Breast epithelium (tissue), 4 donors: ENCODE measurements at places on chromosomes 7 and 10. TPM values are rescaled to one million over a fixed set of nuclear protein-coding genes. Genes with fewer than 3 reads are reported as not detected.

- no peak for DNase-seq
- H3K4me1 ChIP-seq = no peaks in the 10 kb centered on the region
- H3K27ac ChIP-seq = no peak overlapping the region
- H3K27me3 ChIP-seq = no peaks in the 10 kb centered on the region
- H3K36me3 ChIP-seq = no peaks in the 10 kb centered on the region
- H3K4me3 ChIP-seq = no peak overlapping the region
Measured at GRCh38 chr7:94249631-94250030, 145.1 kb upstream of the COL1A2 start.

DNA sequence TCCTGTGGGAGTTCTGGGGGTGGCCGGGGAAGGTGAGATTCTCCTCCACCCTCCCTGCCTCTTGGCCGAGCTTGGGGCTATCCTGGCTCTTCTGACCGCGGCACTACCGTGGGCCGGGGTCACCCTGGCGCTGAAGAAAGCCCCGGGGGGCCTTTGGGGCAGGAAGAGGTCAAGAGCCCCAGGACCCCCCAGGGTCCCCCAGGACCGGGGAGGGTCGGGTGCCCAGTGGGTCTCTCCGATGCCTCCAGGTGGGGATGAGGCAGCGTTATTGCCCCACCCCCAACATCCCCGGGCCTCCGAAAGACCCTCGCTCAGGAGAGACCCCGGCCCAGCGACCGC, 439 bp upstream of the KNDC1 start:
- H3K4me1 ChIP-seq = peaks cover 4% of the 10 kb centered on the region
- no peak for DNase-seq
- peaks cover 21% of the 10 kb centered on the region for H3K27me3 ChIP-seq
- H3K4me3 ChIP-seq = peak overlapping the region; percentile 80
- H3K36me3 ChIP-seq = no peaks in the 10 kb centered on the region

DNA sequence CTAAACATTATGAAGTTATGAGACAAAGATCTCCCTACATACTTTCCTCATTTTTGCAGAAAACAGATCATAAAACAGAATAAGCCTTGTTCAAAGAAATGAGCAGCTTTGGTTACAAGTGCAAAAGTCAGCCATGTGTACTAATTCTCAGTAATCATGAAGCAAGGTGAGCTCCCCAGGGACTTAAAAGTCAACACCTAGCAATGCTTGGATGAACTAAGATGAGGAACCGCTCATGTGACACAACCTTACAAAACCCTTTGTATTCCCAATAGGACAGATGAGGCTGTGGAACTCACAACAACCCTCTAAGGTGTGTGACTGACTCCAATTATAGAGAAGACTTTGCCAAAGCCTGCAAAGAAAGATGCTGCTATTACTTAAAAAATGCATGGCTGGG, 154.5 kb downstream of the SLC25A13 start:
- no peak for DNase-seq
- H3K36me3 ChIP-seq = no peaks in the 10 kb centered on the region
- H3K4me3 ChIP-seq = no peak overlapping the region
- no peaks in the 10 kb centered on the region for H3K4me1 ChIP-seq

GRCh38 chr10:22534849-22535604, 179.4 kb downstream of the PIP4K2A start:
- H3K4me3 ChIP-seq = no peak overlapping the region
- no peaks in the 10 kb centered on the region for H3K27me3 ChIP-seq
- H3K36me3 ChIP-seq = no peaks in the 10 kb centered on the region
- no peak overlapping the region for H3K27ac ChIP-seq
- no peak for DNase-seq

GRCh38 chr7:69177941-69178494, 420.3 kb upstream of the AUTS2 start:
- H3K27me3 ChIP-seq = no peaks in the 10 kb centered on the region
- no peak overlapping the region for H3K27ac ChIP-seq
- H3K4me3 ChIP-seq = no peak overlapping the region

GRCh38 chr10:84510121-84510520, 181.7 kb downstream of the CCSER2 start:
- no peaks in the 10 kb centered on the region for H3K36me3 ChIP-seq
- no peak overlapping the region for H3K27ac ChIP-seq
- no peaks in the 10 kb centered on the region for H3K4me1 ChIP-seq
- no peak for DNase-seq
- H3K27me3 ChIP-seq = no peaks in the 10 kb centered on the region

DNA sequence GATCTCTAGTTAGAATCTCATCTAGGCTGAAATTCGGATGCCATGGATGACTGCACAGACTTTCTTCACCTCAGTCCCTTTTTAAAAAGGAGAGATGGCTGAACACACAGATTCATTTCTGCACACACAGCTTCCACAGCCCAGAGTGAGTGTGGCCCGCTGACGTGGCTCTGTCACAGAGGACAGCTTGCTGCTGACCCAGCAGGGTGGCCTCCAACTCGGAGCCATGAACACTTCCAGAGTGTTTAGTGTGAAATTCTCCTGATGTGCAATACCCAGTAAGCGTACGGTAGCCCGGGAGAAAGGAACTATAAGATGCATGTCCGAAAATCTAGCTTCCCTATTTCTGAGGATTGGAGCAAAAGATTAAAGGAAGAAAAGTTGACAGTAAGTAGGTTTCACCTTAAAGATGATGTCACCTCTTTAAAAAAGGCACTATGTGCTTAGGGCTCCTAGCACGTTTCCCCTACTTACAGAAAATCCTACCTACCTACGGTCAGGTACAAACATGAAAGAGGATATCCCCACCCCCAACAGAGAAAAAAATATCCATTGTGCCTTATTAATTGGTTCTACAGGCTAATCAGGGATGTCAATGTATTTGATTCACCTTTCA, 162.2 kb downstream of the RAPGEF5 start:
- no peak for DNase-seq
- H3K27me3 ChIP-seq = no peaks in the 10 kb centered on the region
- H3K4me1 ChIP-seq = no peaks in the 10 kb centered on the region
- H3K27ac ChIP-seq = no peak overlapping the region

- no peaks in the 10 kb centered on the region for H3K27me3 ChIP-seq
- H3K4me1 ChIP-seq = no peaks in the 10 kb centered on the region
- no peaks in the 10 kb centered on the region for H3K36me3 ChIP-seq
- peak overlapping the region; percentile 82 for H3K27ac ChIP-seq
- no peak overlapping the region for H3K4me3 ChIP-seq
Measured at GRCh38 chr7:2444476-2444875, 31.7 kb downstream of the GRIFIN start.

DNA sequence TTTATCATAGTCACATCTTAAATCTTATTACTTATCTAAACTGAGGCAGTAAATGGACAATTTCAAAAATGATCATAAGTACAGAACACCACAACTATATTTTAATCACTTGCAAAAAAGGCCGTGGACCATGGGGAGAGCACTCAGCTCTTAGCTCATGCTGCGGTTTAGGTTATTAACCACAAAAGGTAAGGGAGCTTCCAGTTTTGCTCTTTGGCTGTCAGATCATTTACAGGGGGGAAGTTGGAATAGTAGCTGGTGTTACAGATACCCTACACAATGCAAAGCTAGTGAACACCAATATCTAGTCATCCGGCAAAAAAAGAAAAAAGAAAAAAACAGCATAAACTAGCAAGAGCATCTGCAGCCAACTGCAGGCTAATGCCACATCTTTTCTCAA, 147.0 kb downstream of the BBS9 start:
- H3K36me3 ChIP-seq = peaks cover 9% of the 10 kb centered on the region
- no peaks in the 10 kb centered on the region for H3K4me1 ChIP-seq
- no peak overlapping the region for H3K27ac ChIP-seq
- H3K4me3 ChIP-seq = no peak overlapping the region
- H3K27me3 ChIP-seq = no peaks in the 10 kb centered on the region

DNA sequence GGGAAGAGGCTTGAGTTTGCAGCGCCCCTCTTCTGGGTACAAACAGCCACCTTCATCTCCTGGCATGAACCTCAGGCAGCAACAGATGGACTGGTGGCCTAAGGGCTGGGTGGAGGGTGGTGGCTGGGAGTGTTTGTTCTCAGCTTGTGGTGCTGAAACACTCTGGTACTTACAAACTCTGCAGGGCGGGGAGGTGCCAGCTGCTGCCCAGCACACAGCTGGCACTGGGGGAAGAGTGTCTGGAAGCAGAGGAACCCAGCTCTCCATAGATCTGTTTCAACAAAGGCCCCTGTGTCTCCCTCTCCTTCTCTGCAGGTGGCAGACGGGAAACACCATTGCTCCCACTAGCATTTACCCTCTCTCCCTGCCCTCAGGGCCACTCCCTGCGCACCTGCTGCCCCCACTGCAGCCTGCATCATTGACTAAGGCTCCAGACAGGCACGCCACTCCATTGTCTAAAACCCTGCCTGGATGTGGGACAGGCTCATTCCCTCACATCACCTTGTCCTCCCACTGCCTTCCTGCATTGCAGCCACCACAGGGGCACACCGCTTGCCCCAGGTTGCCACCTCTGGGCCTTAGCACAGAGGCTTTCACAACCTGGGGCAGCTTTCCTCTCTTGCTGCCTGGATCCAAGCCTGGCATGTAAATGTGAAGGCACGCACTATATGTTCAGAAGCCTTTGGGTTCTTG, 6.5 kb downstream of the ARHGAP22 start:
- H3K27ac ChIP-seq = no peak overlapping the region
- no peak for DNase-seq
- no peaks in the 10 kb centered on the region for H3K27me3 ChIP-seq
- H3K4me3 ChIP-seq = no peak overlapping the region
- no peaks in the 10 kb centered on the region for H3K36me3 ChIP-seq
- H3K4me1 ChIP-seq = no peaks in the 10 kb centered on the region

DNA sequence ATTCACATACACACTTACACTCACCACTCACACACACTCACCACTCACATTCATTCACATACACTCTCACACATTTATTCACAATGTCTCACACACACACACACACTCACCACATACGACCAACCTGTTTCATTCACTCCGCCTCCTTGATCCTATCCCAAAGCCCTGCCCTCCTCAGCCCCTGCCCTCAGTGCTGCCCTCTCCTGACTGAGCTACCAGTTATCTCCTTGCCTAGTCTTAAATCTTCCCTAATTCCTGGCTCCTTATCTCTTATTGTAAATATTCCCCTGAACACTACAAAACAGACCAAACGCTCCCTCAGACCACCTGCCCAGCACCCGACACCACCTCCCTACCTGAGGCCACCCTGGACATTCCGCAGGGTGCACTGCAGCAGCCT, 26.1 kb upstream of the C10orf120 start:
- DNase-seq = no peak
- H3K27ac ChIP-seq = no peak overlapping the region
- no peak overlapping the region for H3K4me3 ChIP-seq

DNA sequence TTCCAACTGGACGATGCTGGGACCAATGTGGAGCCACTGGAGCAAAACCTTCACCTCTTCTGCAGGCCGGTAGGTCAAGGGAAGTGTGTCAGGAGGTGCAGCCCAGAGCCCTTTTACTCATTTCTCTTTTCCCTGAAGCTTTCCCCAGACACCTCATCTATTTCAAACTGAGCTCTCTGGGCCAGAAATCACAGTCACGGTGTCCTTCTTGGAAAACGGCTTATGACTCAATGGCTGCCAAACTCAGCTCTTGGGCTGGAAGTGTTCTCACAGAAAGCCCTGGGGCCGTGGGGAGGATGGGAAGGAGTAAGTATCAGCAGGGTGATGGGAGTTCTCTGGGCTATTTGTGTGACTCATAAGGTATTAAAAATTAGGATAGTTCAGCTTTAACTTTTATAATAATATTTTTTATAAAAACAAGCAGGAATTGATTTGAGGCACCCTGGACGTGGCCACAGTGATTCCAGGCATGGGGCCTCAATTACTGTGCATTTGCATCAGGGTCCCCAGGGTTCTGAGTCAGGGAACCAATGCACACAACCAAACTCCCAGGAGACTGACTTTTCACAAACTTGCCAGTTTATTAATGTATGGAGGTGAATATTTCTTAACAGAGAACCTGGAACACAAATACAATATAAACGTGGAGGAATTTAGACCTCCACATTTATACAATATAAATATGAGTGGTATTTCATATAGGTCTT, 187.4 kb upstream of the TMEM72 start:
- H3K4me1 ChIP-seq = no peaks in the 10 kb centered on the region
- no peak overlapping the region for H3K27ac ChIP-seq
- DNase-seq = no peak
- no peaks in the 10 kb centered on the region for H3K27me3 ChIP-seq
- no peaks in the 10 kb centered on the region for H3K36me3 ChIP-seq

DNA sequence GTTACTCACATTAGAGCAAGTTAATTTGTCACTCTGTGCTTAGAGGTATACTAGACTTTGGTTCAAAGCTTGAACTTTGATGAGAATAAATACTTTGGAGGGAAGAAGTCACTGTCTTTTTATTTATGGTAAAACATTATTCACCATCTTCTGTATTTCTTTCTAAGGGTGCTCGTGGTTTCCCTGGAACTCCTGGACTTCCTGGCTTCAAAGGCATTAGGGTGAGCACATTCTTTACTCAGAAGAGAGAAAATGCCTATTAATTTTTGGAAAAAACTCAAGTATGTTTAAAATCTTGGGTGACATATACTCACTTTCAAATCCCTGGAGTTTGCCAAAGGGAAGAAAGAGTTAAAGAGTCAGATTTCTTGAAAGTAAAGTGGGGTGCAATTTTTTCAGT, 10.8 kb downstream of the COL1A2 start:
- H3K36me3 ChIP-seq = no peaks in the 10 kb centered on the region
- H3K4me1 ChIP-seq = no peaks in the 10 kb centered on the region
- no peak overlapping the region for H3K4me3 ChIP-seq
- DNase-seq = no peak
- no peaks in the 10 kb centered on the region for H3K27me3 ChIP-seq

- no peaks in the 10 kb centered on the region for H3K36me3 ChIP-seq
- H3K27me3 ChIP-seq = no peaks in the 10 kb centered on the region
- H3K27ac ChIP-seq = no peak overlapping the region
- no peak for DNase-seq
- no peak overlapping the region for H3K4me3 ChIP-seq
Measured at GRCh38 chr7:86904949-86905834, 154.3 kb downstream of the ELAPOR2 start.

DNA sequence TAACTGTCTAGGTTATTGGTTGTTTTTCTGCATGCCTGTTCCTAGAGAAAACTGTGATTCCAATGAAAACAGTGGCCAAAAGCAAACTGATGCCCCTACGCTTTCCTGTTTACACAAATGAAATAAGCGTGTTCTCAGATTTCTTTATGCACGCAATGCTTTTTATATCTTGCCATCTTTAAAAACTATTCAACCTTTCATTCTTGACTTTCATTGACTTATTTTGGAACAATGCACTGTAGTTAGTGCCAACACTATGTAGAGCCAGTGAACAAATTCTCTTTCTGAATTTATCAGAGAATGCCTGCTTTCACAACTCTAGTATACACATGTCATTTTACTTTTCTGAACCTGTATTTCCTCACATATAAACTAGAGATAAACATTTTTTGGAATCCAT, 86.6 kb downstream of the CABCOCO1 start:
- H3K4me1 ChIP-seq = peaks cover 9% of the 10 kb centered on the region
- H3K27ac ChIP-seq = no peak overlapping the region
- DNase-seq = no peak
- H3K36me3 ChIP-seq = no peaks in the 10 kb centered on the region
- no peaks in the 10 kb centered on the region for H3K27me3 ChIP-seq

CDHR1 gene
- 0.15 TPM for total RNA-seq

PNLIP gene
- not detected for total RNA-seq

LIPN gene
- total RNA-seq = not detected

ASB10 gene
- total RNA-seq = not detected

PIK3AP1 gene
- 26.9 TPM for total RNA-seq

FEZF1 gene
- total RNA-seq = not detected
